Hair follicular keratinocyte (primary cell): ENCODE measurements at places on chromosomes 4 and X. TPM values are rescaled to one million over a fixed set of nuclear protein-coding genes. Genes with fewer than 3 reads are reported as not detected.

Gene TREX2
- total RNA-seq = 2.0 and 4.1 TPM in 2 replicates

Gene PARM1
- total RNA-seq = under 0.01 TPM in 1 of 2 replicates, not detected in the other

Gene UFSP2
- 21.5 and 25.2 TPM in 2 replicates for total RNA-seq

Gene REELD1
- total RNA-seq = not detected in 2 replicates

Gene VSIG1
- 0.68 and 0.70 TPM in 2 replicates for total RNA-seq

Gene USP17L21
- not detected in 2 replicates for total RNA-seq

Gene ARHGAP6
- total RNA-seq = 0.08 and 0.15 TPM in 2 replicates

Gene SHOX
- total RNA-seq = not detected in 2 replicates

Gene SOWAHB
- 0.11 and 0.39 TPM in 2 replicates for total RNA-seq

Gene PFKFB1
- 0.27 TPM in 1 of 2 replicates, not detected in the other for total RNA-seq

Gene EXOC1
- total RNA-seq = 17.8 and 24.5 TPM in 2 replicates

Gene CXCL8
- total RNA-seq = 11.3 and 15.8 TPM in 2 replicates

Gene BLTP1
- total RNA-seq = 19.8 and 33.3 TPM in 2 replicates

Gene TKTL2
- total RNA-seq = not detected in 2 replicates

Gene RASL11B
- total RNA-seq = 1.6 and 3.1 TPM in 2 replicates

Gene SRPX2
- total RNA-seq = 4.0 and 4.1 TPM in 2 replicates

Gene CSAG3
- total RNA-seq = not detected in 2 replicates

Gene SAP30
- 10.1 and 25.1 TPM in 2 replicates for total RNA-seq

Gene KCND1
- 0.23 and 0.47 TPM in 2 replicates for total RNA-seq

Gene GNRHR
- total RNA-seq = not detected in 2 replicates

Gene TRIM2
- 5.0 and 6.5 TPM in 2 replicates for total RNA-seq

Gene MMRN1
- total RNA-seq = not detected in 2 replicates

Gene PAGE3
- not detected in 2 replicates for total RNA-seq

Gene MEPE
- total RNA-seq = not detected in 2 replicates

Gene SUPT20HL2
- not detected in 2 replicates for total RNA-seq

Gene MAGEC1
- total RNA-seq = not detected in 2 replicates

Gene CCNA2
- 24.7 and 94.8 TPM in 2 replicates for total RNA-seq

Gene MAGEA2B
- not detected in 2 replicates for total RNA-seq

Gene ARHGAP36
- not detected in 2 replicates for total RNA-seq

Gene SHROOM3
- 15.1 and 15.6 TPM in 2 replicates for total RNA-seq

Gene GPR119
- not detected in 2 replicates for total RNA-seq

Gene NCAPG
- total RNA-seq = 8.2 and 45.3 TPM in 2 replicates

Gene NAP1L3
- 0.11 TPM in 1 of 2 replicates, not detected in the other for total RNA-seq

Gene DUSP9
- 2.5 and 2.9 TPM in 2 replicates for total RNA-seq

Gene PPP2R2C
- 0.16 and 0.80 TPM in 2 replicates for total RNA-seq
